Activated CD8-positive, alpha-beta T cell treated with anti-CD3 and anti-CD28 coated beads for 36 hours (primary cell): ENCODE measurements at places on chromosomes 1 and 21.

- H3K4me3 ChIP-seq, result no peak overlapping the region
- H3K36me3 ChIP-seq, result peaks cover 21% of the 10 kb centered on the region
- no peaks in the 10 kb centered on the region for H3K27me3 ChIP-seq
- no peak overlapping the region for H3K27ac ChIP-seq
- peaks cover 29% of the 10 kb centered on the region for H3K4me1 ChIP-seq
Measured at GRCh38 chr1:35947547-35947946, 16.6 kb downstream of the AGO3 start.

DNA sequence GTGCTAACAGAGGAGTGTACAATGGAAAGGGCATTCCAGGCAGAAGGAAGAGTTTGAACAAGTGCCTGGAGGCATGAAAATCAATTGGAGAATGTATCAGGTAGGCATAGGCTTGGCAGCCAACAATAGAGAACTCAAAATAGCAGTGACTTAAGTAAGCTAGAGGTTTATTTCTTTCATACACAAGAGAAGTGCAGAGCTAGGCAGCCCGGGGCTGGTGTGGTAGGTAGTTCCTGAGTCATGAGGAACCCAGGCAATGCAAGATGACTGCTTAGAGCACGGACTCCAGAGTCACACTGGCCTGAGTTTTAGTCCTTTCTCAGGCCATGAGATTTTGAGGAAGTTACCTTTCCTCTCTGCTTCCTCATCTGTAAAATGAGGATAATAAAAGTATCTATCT lies 74.8 kb upstream of the LRRN2 start:
- DNase-seq, result no peak
- H3K36me3 ChIP-seq, result no peaks in the 10 kb centered on the region
- H3K4me3 ChIP-seq, result no peak overlapping the region
- peaks cover 10% of the 10 kb centered on the region for H3K4me1 ChIP-seq
- H3K27ac ChIP-seq, result no peak overlapping the region

DNA sequence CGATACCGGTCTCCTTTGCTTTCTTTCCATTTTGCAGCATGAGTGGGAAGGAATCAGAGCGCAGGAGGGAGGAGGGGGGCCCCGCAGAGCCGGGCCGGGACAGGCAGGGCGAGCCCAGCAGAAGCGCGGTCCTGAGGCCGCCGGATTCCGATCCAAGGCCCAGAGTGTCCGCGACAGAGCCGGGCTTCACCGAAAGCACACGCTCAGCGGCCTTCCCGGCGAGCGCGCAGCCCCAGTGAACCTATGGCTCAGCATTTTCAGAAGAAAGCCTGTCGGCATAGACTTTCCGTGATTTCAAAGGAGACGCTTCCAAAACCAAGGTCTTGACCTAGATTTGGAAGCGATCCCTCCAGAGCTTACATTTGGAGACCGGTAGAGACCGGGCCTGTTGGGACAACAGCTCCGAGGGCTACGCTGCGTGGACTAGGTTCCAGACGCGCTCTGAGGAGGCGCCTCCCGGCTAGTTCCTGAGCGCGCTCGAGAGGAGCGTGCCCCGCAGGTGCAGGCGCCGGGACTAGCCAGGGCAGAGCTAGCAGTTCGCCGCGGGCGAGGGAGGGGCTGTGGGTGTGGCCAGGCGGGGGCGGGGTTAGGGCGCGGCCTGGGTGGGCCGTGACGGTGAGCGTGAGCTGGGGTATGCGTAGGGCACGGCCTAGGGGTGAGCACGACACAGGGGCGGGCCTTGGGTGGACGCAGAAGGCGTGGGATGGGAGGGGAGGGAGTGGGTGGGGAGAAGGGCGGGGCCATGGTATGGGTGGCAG lies 27.8 kb upstream of the PRSS38 start:
- H3K27me3 ChIP-seq, result peaks cover 4% of the 10 kb centered on the region
- peak; percentile 95 for DNase-seq
- peak overlapping the region; percentile 72 for H3K4me3 ChIP-seq
- H3K36me3 ChIP-seq, result no peaks in the 10 kb centered on the region

DNA sequence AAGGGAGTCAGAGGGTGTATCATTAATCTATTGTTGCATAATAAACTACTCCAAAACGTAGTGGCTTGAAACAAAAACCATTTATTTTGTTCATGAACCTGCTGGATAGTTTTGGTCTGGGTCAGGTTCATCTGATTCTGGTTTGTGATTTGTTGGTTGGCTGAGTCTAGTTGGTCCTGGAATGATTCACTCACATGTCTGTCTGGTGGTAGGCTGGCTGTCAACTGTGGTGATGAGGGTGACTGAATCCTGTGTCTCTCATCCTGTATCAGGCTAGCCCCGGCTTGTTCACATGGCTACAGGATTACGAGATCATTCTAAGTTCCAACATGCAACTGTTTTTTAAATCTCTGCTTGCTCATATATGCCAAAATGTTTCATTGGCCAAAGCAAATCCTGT lies 22.5 kb upstream of the SIKE1 start:
- H3K4me3 ChIP-seq, result no peak overlapping the region
- H3K27me3 ChIP-seq, result peaks cover 12% of the 10 kb centered on the region
- no peak overlapping the region for H3K27ac ChIP-seq
- no peaks in the 10 kb centered on the region for H3K4me1 ChIP-seq
- no peak for DNase-seq

DNA sequence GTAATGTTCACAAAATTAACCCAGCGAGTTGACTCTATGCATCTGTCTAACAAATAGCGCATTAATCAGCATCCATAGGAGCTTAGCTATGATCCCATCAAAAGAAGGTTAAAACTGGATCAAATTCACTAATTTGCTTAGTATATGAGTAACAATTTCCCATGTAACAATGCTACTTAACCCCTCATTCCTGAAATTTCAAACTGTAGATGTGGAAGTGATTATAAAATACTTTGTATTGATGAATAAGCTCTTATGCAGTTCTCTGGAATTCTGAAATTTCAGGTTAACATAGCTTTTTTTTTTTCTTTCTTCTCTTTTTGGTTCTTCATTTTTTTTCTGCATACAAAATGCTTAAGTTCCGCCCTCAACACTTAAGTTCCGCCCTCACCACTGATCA lies 1272.7 kb downstream of the KCNT2 start:
- H3K27ac ChIP-seq, result no peak overlapping the region
- no peak overlapping the region for H3K4me3 ChIP-seq
- peaks cover 1% of the 10 kb centered on the region for H3K27me3 ChIP-seq

GRCh38 chr1:196078691-196079090 lies 529.5 kb downstream of the KCNT2 start:
- no peaks in the 10 kb centered on the region for H3K36me3 ChIP-seq
- H3K27me3 ChIP-seq, result no peaks in the 10 kb centered on the region
- no peak for DNase-seq
- no peak overlapping the region for H3K4me3 ChIP-seq

- no peak overlapping the region for H3K27ac ChIP-seq
- no peaks in the 10 kb centered on the region for H3K4me1 ChIP-seq
- no peaks in the 10 kb centered on the region for H3K27me3 ChIP-seq
- H3K4me3 ChIP-seq, result no peak overlapping the region
- H3K36me3 ChIP-seq, result no peaks in the 10 kb centered on the region
Measured at GRCh38 chr21:41653243-41653953, 113.5 kb downstream of the RIPK4 start.
